CD4-positive, alpha-beta T cell treated with Interleukin-2 at 100 ng/mL for 4 hours (primary cell): ENCODE measurements at places on chromosomes 6 and 20.

DNA sequence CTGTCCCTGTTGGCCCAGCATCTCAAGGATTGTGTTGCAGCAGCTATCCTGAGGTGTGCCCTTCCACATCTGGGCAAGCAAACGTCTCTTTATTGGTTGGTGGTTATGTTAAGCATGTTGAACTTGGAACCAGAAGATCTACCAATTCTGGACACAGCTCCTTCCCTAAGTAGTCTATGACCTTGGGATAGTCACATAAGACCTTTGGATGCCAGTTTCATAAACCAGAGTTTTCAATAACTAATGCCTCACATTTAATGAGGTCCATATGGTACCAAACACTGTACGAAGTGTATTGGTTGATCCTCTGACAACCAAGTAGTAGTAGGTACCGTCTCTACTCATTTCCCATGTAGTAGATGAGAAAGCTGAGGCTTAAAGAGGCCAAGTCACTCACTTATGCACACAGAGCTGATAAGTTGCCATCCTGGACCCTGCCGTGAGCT lies 3.7 kb downstream of the CYP24A1 start:
- no peak for DNase-seq

- DNase-seq: no peak
These were observed 167.5 kb downstream of the SOD2 start for GRCh38 chr6:159525445-159526025.

- no peak for DNase-seq
These were observed 179.3 kb downstream of the TBXT start for GRCh38 chr6:165988302-165988756.

- DNase-seq: no peak
These were observed 10.6 kb upstream of the BAK1 start for GRCh38 chr6:33590531-33591198.

DNA sequence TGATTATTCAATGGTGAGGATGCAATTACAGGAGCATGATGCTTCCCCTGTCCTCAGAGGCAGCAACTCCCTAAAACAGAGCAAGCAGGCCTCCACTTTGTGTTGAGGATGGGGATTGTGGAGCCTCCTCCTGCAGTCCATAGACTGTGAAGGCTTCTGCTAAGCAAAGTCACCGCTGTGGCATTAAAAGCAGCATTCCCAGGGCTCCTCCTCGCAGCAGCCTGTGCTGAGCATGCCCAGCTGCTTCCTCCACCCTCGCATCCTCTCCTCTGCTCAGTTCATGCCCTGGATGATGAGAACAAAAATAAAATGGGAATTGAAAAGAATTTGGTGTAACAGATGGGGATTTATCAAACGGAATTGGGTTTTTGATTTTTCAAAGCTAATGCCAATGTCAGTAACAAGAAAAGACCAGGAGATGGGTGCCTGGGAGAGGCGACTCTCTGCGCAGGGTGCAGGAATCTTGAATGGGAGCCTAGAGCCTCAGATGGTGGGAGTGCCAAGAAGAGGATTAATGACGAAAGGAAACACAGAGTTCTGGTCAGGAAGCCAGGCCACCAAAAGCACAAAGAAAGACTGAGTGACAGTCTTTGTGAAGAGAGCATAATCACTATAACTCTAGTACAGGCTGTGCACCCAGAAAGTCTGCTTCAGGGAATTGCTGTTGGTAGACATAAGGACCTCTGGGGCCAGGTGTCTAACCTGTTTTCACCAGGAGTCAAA lies 347.6 kb downstream of the TPBG start:
- DNase-seq: no peak

DNA sequence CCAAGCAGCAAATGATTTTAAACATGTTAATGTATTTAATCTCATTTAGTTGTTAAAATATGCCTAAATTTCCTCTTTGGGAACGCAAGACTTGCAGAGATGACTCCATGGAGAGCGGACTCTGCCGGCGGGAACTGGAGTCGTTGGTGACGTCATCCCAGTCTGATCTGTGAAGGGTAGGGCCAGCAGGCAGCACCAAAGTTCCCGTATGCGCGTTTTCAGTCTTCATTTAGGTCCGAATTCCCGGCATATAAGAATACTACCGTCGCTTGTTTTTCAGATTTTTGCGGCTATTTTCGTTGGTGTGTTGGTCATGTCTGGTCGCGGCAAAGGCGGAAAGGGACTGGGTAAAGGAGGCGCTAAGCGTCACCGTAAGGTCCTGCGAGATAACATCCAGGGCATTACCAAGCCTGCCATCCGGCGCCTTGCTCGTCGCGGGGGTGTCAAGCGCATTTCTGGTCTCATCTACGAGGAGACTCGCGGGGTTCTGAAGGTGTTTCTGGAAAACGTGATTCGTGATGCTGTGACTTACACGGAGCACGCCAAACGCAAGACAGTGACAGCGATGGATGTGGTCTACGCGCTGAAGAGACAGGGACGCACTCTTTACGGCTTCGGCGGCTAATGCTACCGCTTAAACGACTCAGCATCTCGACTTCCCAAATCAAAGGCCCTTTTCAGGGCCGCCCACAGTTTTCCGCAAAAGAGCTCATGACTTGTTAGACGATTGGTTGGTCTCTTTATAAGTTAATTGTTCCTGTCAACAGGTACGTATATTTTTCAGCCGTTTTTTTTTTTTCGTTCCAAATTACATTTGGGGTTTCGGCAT lies 117.3 kb downstream of the HFE start:
- DNase-seq: peak; percentile 94

DNA sequence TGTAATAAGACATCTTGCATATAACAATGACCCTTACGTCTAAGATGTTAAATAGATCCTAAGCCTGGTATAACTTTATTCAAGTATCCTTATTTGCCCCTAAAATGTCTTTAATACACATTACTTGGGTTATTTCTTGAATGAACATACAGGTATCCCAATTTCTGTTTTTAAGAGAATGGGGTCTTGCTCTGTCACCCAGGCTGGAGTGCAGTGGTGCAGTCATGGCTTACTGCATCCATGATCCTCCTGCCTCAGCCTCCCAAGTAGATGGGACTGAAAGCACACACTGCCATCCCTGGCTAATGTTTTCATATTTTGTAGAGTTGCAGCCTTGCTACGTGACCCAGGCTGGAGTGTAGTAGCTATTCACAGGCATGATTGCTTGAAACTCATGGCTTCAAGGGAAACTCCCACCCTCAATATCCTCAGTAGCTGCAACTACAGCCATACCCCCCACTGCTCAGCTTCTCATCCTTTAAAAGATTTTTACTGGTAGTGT lies 10.4 kb upstream of the ZNFX1 start:
- no peak for DNase-seq

- DNase-seq: no peak
These were observed 279.7 kb downstream of the KIF16B start for GRCh38 chr20:16293590-16293989.

DNA sequence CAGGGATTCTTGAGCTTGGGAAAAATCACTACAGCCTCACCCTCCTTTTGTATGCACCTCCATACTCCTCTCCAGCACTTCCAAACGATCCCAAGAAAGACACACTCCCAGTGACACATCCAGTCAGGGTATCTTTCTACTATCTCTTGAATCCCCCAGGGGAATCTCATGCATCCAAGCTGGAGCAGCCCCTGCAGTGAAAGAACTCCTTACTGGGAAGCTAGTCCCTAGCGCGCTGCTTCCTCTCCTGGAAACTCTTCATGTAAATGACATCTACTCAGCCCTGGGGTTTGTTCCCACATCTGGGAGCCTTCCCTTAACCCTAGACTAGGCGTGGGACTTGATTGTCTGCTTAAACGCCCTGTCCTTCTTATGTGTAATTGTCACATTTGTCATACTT lies 329.1 kb upstream of the QKI start:
- DNase-seq: no peak
